ENCODE measurements at places on chromosomes 11 and 22.
A peak's percentile ranks its signal among the peaks of the same experiment; 100 is the strongest.

DNA sequence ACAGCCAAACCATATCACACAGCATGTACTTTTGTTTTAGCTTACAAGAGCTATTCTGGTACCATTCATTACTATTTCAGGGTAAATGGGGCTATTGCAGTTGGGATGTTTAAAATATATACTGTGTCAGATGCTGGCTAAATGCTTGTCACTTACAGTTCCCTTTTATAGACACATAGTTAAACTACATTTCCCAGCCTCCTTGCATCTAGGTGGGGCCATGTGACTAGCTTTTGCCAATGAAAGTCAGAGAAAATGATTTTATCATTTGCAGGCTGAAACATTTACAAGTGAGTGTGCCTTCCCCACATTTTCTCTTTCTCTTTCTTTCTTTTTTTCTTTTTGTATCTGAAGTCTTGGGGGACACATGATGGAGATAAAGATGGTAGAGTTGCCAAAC, 7.8 kb upstream of the IFTAP start:
- no peak for DNase-seq

DNA sequence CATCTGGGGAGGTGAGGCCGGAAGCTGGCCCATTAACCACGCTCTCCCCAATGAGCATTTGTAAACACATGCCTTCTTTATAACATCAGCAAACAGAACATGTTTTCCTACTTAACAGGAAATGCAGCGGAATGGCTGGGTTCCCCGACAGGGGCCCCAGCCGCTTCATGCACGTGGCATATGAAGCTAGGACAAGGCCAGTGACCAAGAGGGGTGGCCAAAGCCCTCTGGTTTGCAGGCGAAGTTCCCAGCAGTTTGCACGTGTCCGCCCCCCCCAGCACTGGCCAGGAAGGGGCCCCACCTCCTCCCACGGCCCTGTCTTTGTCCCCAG, 38.7 kb upstream of the LINC01488 start:
- no peak for DNase-seq

GRCh38 chr22:27980424-27981148, 61.5 kb upstream of the PITPNB start:
- no peak for DNase-seq

DNA sequence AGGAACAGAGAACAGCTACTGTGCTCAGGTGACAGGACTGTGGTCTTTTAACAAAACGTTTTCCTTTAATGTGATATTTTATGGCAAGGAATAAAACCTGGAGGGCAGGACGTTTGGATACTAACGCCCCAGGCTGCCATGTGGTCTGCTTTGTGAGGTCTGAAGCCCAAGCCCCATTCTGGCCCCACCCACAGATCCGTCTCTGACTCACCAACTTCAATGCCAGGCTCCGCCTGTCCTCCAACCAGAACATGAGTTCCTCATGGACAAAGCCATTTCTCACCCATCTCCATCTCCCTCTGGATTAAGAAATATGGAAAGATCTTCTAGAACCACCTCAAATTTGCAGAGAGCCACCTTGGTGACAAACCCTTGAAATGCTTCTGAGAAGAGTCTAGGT, 148.8 kb downstream of the CRYBB2 start:
- DNase-seq, result no peak

DNA sequence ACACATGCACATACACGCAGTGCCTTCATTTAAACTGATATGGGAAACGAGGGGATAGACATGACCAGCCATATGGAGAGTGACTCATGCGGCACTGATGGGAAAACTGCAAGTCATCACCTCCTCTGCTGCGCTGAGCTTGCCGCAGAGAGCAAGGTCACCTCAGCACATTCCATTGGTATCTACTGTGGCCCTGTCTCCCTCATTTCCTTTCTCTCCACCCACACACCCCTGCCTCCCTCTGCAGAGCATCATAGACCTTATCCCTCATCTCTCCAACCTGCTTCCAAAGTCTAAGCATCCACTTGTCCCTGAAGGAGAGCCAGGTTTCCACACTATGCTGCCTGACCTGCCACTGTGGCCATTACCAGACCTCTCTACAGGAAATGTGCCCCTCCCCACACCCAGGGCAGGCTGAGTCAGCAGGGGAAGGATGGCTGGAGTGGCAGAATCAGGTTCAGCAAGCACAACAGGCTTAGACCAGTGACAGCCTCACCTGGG, 116.9 kb upstream of the SNX19 start:
- DNase-seq, result no peak

- no peak for DNase-seq
Measured at GRCh38 chr11:3952715-3953114, 97.3 kb downstream of the STIM1 start.

DNA sequence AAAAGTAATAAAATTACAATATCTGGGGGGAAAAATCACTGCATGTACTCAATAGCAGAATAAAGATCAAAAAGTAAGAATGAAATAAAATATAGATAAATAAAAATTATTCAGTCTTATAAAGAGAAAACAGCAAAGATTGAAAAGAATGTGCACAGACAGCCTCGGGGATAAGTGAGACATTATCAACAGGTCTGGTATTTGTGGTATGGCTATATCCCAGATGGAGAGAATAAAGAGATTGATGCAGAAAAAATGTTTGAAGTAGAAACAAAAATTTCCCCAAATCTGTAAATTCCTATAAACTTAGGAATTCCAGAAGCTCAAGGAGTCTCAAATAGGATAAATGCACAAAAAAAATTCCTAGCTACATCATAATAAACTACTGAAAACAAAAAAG, 74.5 kb upstream of the LUZP2 start:
- no peak for DNase-seq

DNA sequence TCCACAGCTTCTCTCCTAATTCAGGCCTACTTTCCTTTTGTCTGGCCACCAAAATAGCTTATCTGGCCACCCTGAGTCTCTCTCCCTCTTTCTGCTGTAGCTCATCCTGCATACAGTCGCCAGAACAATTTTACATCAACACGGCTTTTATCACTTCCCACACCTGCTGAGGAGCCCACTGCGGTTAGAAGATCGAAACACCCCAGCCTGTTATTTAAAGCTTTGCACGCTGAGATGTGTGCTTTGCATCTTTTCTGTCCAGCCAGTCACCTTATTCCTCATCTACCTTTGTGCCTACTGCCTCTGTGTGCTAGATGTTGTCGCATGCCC, 96.0 kb downstream of the COMMD9 start:
- no peak for DNase-seq

- DNase-seq, result no peak
Measured at GRCh38 chr22:34943830-34944229, 122.1 kb upstream of the ISX start.

- no peak for DNase-seq
Measured at GRCh38 chr11:11391796-11392463, 38.9 kb upstream of the CSNK2A3 start.

DNA sequence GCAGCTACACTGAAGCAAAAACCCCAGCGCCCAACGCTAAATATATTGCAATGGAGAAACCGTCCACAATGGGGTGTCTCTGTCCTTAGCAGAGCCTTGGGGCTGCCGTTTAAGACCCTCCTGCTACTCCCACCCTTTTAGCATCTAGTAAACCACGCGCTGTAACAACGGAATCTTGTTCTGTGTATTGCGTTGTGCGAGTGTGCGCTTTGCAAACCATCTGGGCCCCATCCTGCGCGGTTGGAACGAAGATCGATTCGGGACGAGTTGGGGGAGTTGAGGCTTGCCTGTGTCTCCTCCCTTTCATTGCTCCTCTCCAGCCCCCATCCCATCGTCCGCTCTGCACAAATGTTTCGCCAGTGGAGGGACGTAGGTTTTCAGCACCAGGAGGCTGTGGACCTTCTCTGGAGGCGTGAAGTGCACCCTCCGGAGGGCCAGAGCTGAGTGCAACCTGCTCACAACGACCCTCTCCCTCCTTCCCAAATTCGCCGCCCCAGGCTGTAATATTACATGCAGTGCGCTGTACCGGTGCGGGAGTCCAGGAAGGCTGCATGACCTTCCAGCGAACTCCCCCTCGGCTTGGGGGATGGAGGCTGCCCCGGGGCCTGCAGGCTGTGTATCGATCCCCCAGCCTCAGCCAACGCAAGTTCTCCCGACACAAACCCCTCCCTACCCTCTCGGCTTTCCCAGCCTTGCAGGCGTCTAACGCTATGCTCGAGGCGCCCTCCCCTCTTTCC, 1.6 kb upstream of the KMT2A start:
- peak; percentile 3 for DNase-seq

DNA sequence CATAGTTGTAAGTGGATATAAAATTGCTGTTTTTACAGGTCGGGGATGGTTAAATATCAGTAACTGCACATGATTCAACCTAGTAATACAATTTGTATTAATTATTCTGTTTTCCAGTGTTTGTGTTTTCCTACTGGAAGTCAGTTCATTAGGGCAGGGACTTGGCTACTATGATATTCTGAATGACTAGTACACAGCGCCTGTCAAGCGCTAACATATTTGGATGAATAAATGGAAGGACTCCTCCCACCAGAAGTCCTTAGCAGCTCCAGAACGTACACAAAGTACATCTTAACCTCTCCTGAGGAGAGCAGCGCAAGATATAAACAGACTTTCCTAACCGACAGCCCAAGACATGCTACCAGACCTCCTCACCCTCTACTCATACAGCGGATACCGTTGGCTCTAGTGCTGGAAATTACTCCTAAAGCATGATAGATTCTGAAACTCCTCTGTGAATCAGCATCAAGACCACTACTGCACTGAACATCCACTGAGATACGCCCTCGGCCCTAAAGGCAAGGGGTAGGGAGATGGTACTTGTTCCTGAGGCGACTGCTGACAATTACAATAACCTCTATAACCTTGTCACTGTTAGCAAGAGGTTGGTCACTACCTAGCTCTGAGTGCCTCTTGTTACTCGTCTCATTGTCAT, 79.1 kb downstream of the RDX start:
- DNase-seq, result no peak

GRCh38 chr11:93718057-93718563, 23.2 kb downstream of the TAF1D start:
- DNase-seq, result no peak

DNA sequence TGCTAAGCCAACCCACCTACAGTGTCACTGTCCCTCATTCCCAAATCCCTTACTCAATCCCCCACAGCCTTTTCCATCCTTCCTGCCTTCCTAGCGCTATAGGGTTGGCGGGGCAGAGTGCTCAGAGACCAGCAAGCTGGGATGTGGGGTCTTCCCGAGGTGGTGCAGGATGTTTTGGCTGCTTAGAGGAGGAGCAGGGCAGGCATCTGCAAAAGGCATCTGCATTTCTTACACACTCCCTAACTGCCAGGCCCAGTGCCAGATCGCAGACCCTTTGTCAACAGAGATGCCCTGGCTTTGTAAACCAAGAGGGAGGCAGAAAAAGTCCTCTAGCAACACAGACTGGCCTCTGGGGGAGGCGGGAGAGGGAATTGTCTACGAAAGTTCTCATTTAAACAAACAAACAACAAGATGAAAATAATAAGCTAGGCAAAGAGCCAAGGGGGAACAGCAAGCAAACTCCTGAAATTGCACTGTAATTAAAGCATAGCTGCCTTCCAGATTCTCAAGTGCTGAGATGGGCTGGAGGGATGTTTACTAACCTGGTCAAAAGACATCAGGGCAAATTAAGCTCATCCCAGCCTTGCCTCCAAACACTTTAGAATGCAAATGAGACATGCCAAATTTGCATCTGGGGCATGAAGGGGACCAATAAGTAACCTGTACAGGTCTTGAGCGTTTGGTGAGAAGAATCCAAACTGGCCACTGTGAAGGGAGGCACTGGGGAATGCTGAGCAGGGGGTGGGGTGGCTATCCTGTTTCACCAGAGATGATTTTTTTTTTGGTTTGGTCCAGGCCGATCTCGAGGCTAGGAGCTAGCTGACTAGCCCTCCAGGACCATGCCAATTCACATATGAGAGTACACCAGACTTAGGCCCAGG, 38.1 kb upstream of the ADA2 start:
- no peak for DNase-seq

GRCh38 chr11:13868710-13869397, 93.7 kb upstream of the SPON1 start:
- no peak for DNase-seq

DNA sequence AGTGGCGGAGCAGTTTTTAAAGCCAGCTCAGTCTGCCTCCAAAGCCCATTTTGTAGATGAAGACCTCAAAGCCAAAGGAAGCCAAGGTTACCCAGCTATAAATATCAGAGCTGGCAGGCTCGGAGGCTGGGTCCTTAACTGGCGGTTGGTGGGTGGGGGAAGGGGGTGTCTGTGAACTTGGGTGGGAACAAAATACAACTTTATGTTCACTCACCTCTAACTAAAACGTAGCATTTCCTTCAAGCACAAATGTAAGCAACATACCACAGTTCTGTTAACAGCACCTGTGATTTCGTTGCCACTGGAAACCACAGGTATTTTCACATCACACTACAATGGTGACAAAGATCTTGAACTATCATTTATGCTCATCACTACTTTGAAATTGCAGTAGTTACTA, 99.7 kb upstream of the SYT13 start:
- DNase-seq, result no peak

GRCh38 chr11:63974259-63975143, at the start of gene COX8A:
Gene COX8A, plus strand, starts transcription at chr11:63974620. Its CDS starts 61 bp downstream, at chr11:63974681.
- peak; percentile 82 for DNase-seq

DNA sequence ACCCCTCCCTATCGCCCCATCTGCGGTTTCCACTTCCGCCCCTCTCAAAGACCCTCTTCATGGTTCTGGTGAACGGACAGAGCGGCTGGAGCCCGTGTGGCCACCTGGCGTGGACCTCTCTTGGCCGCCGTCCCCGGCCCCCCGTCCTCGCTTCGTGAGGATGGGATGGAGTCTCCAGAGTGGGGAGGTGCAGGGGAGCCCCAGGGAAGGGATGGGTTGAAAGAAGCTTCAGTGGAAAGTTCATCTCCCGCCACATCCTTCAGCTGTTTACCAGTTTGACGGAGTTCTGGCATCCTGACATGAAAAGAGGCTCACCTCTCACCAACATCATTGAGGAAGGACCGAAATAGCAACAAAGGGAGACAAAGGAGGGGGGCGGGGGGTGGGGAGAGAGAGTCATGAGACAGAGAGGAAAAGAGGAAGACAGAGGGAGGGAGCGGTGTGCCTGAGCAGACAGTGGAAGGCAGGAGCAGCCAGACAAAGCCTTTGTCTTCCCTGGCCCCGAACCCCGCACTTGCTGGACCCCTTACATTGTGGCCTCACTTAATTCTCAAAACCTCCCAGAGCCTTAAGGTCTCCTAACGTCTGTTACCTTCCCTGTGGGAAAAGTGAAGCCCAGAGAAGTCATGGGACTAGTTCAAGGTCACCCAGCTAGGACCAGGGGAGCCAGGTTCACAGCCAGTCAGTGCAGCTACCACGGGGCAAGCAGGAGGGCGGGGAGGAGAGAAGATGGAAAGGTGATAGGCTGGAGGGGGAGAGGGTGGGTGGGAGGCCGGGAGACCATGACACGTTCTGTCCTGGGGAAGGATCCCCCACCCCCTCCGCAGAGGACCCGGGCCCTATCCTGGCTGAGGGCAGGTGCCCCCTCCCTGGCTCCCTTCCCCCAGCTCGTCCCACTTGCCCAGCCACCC, 54.9 kb downstream of the CD6 start:
- no peak for DNase-seq

All from stimulated activated CD8-positive, alpha-beta memory T cell treated with anti-CD3 and anti-CD28 coated beads, Interleukin-4, amount 100 ng/mL, for 1 hour (primary cell).